Left ventricle myocardium superior (tissue), 1 donor: ENCODE measurements at places on chromosomes 3 and 15.

DNA sequence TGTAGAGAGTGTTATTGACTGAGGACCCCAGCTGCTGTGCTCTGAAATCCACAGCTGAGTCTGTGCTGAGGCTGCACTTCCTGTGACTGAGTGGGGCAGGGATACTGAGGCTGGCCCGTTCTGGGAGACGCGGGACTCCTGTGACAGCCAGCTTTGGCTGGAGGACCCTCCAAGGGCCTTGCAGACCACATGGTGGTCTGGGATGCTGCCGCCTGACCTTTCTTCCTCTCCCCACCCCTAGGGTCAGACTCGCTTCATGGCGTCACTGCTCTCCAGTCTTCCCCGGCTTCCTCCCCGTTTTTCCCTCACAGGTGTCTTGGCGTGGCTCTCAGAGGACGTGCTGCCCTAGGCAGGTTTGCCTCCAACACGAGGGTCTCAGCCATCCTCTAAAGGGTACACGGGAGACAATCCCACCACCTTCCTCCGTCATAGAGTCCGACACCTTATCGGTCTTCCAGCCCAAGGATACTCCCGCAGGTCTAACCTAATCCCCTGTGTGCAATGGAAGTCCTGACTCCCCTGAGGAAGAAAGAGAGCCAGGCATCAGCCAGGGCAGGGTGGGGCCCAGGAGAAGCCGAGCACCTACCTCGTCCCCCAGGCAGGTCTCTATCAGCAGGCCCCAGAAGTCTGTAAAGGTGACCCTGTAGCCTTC is 19.9 kb upstream of the EHD4 start:
- DNase-seq, result no peak

DNA sequence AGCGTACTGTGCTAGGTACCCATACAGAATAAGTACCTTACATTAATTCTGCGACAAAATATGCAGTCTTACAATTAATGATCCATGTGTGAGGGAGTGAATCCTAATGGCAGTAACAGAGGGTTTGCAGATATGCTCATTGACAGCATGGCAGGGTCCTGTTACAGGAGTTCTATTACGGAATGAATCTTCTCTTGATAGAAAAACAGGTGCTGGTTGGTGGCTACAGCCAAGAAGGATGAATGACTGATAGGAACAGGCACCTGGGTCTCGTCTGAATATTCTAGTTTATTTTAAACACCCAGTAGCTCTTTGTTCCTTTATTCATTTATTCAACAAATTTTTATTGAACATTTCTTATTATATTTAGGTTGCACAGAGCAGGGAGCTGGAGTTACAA is 22.8 kb downstream of the PGBD4 start:
- DNase-seq, result no peak

GRCh38 chr3:53044711-53045517 is 959 bp downstream of the SFMBT1 start:
- peak; percentile 85 for DNase-seq

DNA sequence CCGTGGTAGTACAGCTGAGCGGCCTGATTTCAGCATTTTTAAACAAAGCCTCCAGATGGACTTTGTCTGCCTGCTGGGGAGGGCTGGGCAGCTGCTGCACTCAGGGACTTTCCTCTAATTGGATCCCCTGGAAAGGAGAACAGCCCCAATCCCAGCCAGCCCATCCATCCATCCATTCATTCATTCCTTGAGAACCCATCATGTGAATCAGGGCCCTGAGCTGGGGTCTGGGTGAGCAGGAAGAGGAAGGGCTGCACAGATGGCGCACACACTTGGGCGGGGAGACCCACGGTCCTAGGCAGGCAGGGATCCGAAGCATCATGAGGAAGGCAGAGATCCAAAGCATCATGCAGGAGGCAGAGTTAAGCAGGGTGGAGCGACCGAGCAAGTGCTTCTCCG is 45.7 kb downstream of the TPRA1 start:
- no peak for DNase-seq

- DNase-seq, result no peak
Measured at GRCh38 chr15:70528270-70528706, 235.1 kb downstream of the UACA start.

DNA sequence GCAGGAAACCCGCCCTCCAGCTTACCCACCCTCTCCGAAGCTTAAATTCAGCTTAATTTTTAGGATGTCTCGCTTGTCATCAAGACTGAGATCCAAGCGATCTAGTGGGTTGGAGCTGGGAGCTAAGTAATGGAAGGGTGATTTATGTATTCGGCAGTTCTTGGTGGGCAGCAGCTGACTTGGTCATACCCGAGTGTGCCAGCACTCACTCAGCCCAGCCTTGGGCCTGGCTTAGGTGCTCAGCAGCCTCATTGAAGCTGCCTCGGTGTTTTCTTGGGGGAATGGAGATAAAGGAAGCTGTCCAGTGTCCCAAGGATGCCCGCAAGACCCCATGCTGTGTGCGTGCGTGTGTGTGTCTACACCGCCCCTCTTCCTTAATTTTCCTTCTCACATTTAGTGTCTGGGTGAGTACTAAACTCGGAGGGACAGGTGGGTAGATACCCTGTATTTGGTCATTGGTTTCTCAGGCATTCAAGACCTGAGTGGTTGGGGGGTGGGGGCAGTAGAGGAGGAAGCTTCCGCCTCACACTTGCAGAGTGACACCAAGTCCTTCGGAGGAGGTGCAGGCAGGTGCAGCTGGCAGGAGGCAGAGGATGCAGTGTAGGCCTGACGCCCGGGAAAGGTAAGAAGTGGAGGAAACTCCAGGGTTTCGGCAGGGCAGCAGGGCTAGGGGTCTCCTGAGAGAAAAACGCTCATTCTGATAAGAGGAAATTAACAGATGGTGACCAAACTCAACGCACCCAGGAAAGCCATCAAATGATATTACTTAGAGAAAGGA is 92.8 kb downstream of the PCSK6 start:
- DNase-seq, result no peak

DNA sequence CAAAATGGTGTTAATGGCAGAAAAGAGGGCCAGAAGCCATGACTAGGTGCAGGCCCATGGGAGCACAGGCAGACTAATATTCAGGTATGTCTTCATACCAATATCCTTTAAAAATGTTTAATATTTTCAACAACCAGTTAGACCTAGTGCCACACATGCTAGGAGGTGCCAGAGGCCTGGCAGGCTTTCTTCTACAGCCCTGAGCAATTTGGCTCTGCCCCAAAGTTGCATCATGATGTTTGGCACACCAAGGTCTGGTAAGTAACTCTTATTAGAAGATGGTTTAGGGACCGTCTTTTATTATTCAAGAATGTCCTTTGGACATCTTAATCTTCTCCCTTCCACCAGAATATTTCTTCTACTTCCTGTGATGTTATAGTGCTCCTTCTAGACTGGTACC is 34.8 kb downstream of the MITF start:
- peak; percentile 64 for DNase-seq

DNA sequence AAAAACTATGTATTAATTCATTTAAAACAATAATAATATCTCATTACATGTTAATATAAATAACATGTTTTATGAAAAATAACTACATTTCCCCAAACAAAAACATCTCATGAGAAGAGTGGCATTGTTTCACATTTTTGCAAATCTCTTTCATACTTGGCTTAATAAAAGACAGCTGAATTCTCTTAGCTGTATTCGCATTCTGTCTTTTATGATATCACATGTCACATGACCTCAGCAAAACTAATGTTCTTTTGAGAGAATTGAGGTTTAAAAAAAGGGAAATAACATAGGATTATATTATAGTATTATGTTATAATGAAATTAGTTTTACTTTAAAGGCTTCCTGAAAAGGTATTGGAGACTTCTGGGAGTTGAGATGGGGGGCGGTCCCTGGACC is 48.4 kb upstream of the SPPL2A start:
- no peak for DNase-seq

GRCh38 chr3:53232641-53233377 is 23.0 kb downstream of the TKT start:
- DNase-seq, result peak; percentile 25
